ENCODE measurements at places on chromosomes 12 and 14.
A peak's percentile ranks its signal among the peaks of the same experiment; 100 is the strongest.

- no peak for DNase-seq
These were observed 62.1 kb upstream of the MAP1LC3B2 start for GRCh38 chr12:116497051-116497591.

- DNase-seq, result no peak
These were observed 120.9 kb downstream of the BEGAIN start for GRCh38 chr14:100466111-100466856.

DNA sequence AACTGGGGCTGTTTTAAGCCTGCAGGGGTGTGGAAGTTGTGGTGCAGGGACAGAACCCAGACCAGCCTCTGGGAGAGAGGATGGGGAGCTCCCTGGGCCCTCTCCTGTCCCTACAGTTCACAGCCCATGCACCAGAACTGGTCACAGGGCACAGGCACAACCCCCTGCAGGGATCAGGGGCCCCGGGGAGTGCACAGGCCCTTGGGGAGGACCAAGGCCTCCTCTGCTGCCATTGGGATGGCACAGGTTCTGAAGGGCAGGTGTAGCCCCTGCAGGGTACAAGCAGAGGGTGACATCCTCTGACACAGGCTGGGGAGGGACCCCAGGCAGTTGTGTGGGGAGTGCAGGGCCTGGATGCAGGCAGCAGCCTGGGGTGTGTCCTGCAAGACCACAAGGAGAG, 66.4 kb upstream of the SFSWAP start:
- DNase-seq, result no peak

DNA sequence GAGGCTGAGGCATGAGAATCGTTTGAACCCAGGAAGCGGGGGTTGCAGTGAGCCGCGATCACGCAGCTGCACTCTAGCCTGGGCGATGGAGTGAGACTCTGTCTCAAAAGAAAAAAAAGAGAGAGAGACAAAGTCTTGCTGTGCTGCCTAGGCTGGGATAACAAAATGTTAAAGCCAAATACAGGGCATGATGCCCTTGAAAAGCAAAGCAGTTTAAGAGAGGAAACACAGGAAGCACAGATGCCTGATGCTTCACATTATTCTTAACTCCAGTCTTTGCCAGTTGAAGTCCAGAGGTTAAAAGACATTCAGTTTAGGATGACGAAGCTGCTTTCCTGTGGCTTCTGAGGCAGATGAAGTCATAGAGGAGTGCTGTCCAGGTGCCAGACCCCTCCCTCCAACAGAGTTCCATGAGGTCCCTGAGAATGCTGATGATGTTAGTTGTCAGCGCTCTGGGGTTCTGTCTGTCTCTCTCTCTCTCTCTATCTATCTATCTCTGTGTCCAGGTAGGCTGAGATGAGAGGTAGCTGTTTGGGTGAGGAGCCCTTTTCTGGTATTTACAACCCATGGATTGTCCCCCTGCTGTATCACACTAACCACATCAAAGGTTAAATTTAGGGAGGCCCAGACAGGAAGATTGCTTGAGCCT, 4.9 kb upstream of the MRPL52 start:
- DNase-seq, result no peak

GRCh38 chr12:111753144-111753881, 13.4 kb upstream of the ALDH2 start:
- peak; percentile 92 for DNase-seq

- no peak for DNase-seq
These were observed 15.6 kb downstream of the DICER1 start for GRCh38 chr14:95141684-95142083.
